Thoracic aorta (tissue), 2 donors: ENCODE measurements at places on chromosomes 5 and 9. TPM values are rescaled to one million over a fixed set of nuclear protein-coding genes. Genes with fewer than 3 reads are reported as not detected.

JAKMIP2 gene
- 1.6 TPM for total RNA-seq

ZNF462 gene
- 12.3 TPM for total RNA-seq

IFNK gene
- not detected for total RNA-seq

TTLL11 gene
- total RNA-seq = 25.7 TPM

GNA14 gene
- total RNA-seq = 5.8 TPM

SOX30 gene
- not detected for total RNA-seq

CERT1 gene
- 43.7 TPM for total RNA-seq

SGTB gene
- 24.3 TPM for total RNA-seq

UBE2QL1 gene
- 3.2 TPM for total RNA-seq

MED7 gene
- 5.1 TPM for total RNA-seq

PCDHB3 gene
- total RNA-seq = 2.3 TPM

SMU1 gene
- 19.0 TPM for total RNA-seq

ADGRD2 gene
- total RNA-seq = not detected

PCDHA7 gene
- total RNA-seq = 0.54 TPM

TRPM3 gene
- 5.0 TPM for total RNA-seq

TRMT10B gene
- 10.7 TPM for total RNA-seq

TAF11L14 gene
- total RNA-seq = not detected

FBP2 gene
- total RNA-seq = 0.49 TPM

ZDHHC11 gene
- total RNA-seq = 4.2 TPM

HMGXB3 gene
- total RNA-seq = 50.1 TPM

GRK6 gene
- 27.3 TPM for total RNA-seq

TCF7 gene
- 2.1 TPM for total RNA-seq

PTAR1 gene
- 55.1 TPM for total RNA-seq

SOHLH1 gene
- total RNA-seq = not detected

DIAPH1 gene
- total RNA-seq = 93.1 TPM

HSD17B3 gene
- total RNA-seq = 4.9 TPM

PCDHGB2 gene
- total RNA-seq = 13.4 TPM

GPR151 gene
- total RNA-seq = not detected

FOXI1 gene
- total RNA-seq = not detected

CD180 gene
- 0.85 TPM for total RNA-seq

SLC6A3 gene
- total RNA-seq = 0.14 TPM

SH3RF2 gene
- total RNA-seq = 16.4 TPM

SREK1 gene
- total RNA-seq = 150 TPM

SV2C gene
- total RNA-seq = 0.14 TPM

GPX3 gene
- 1,874 TPM for total RNA-seq

NKD2 gene
- 1.5 TPM for total RNA-seq

ALDOB gene
- not detected for total RNA-seq

MARCHF11 gene
- total RNA-seq = not detected

CDC20B gene
- total RNA-seq = not detected

BHMT gene
- 0.41 TPM for total RNA-seq

MARCOL gene
- total RNA-seq = not detected

GRXCR2 gene
- total RNA-seq = not detected

FCN2 gene
- not detected for total RNA-seq

PKD2L2 gene
- not detected for total RNA-seq

SLCO6A1 gene
- not detected for total RNA-seq

BAAT gene
- 0.92 TPM for total RNA-seq

PFN3 gene
- total RNA-seq = not detected

PCDHGA1 gene
- total RNA-seq = 0.41 TPM

RMRP gene
- total RNA-seq = 5,543 TPM

SIGMAR1 gene
- total RNA-seq = 77.0 TPM

PCDHA4 gene
- total RNA-seq = 0.78 TPM

RECK gene
- total RNA-seq = 19.8 TPM

PAXX gene
- 49.9 TPM for total RNA-seq

CDKN2B gene
- total RNA-seq = 2.6 TPM

NXNL2 gene
- not detected for total RNA-seq

ARL14EPL gene
- total RNA-seq = not detected

FSTL4 gene
- not detected for total RNA-seq

DBH gene
- total RNA-seq = not detected

C9orf153 gene
- total RNA-seq = 0.92 TPM
